Left hindlimb (tissue), 1 donor: ENCODE measurements at places on chromosomes 5 and 9.

- no peak for DNase-seq
These were observed 889.7 kb downstream of the CDH9 start for GRCh38 chr5:26148569-26149107.

DNA sequence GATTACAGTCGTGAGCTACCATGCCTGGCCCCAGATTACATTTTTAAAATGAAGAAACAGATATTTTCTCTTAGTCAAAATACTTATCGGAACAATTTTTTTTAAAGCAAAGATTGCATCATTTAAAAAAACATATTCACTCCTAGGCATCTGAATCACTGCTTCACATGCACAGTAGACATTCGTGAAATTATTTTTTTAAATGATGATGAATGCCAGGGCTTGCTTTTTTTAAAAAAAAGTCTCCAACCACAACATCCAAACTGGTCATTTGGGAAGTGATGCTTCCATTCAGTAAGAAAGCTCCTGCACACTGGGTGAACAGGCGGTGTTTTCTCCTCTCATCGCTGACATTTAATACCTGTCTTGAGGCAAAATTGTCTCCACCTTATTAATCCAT lies 223.0 kb upstream of the DMRT1 start:
- no peak for DNase-seq

- no peak for DNase-seq
These were observed 339.2 kb downstream of the PIK3R1 start for GRCh38 chr5:68554571-68555279.

DNA sequence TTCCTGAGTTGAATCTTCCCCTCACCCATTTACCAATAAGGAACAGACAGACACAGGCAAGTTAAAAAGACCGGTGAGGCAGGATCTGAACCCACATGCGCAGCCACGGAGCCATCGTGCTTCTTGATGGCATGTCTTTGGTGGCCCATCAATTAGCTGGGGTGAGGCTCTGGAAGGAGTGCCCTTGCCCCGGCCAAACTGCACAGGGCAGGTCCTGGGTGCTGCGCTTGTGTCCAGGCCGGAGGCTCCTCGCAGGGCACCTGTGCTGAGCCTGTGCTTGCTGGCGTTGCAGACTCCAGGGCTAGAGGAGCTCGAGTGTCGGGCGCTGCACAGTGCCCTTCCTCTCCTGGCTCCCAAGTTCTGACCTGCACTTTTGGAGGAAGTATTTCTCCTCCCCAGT lies 66.4 kb downstream of the PSMB7 start:
- peak; percentile 4 for DNase-seq

DNA sequence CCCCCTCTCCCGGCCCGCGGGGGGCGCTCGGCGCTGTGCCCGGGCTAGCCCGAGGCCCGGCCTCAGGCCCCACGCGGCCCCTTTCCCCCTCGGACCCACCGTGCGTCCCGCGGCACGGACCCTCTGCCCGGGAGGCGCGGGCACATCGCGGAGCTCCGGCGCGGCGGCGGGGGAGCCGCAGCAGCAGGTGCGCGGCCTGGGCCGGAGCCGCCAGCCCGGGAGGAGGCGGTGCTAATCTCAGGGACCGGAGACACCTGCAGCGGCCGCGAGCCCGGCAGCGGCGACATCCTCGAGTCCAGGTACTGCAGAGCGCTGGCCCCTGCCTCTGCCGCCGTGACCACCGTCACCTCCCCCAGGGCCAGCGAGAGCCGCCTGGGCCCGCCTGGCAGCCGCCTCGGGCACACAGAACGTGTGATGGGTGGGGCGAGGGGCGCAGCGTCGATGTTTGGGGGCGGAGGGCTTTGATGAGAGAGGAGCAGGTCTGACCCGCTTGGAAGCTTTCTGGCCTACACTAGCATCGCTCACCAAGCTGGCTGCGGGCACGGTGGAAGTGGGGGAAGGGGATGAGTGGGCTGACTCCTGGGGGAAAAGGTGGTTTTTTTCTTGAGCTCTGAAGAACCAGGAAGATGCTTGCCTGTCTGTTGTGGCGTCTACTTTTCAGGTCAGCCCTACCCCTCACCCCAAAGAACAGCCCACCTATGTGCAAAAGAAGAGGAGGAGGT lies 524 bp downstream of the CYFIP2 start:
- no peak for DNase-seq

- DNase-seq = no peak
These were observed 86.7 kb downstream of the SLC44A1 start for GRCh38 chr9:105331160-105331559.

DNA sequence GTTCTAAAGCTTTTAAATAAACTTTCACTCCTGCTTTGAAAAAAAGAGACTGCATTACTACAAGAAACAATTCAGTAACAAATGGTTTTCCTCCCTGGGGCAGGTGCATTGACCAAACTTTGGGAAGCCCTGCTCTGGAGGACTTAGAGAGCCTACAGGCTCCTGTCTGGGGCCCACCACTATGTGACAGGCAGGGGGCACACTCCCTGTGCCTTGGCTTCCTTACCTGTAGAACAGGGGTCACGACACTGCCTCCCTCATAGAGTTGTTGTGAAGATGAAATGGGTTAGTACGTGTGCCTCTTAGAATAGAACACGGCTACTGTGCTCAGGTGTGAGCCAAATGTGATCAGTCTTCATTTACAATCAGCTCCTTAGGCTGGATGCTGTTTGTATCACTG lies 130.1 kb downstream of the GPBP1 start:
- DNase-seq = no peak

- no peak for DNase-seq
These were observed 244.4 kb downstream of the MAST4 start for GRCh38 chr5:66840511-66841013.

- no peak for DNase-seq
These were observed 36.6 kb upstream of the MIER3 start for GRCh38 chr5:56988490-56988889.

GRCh38 chr9:137705443-137705863 lies 86.6 kb downstream of the EHMT1 start:
- DNase-seq = no peak

GRCh38 chr9:38057416-38058195 lies 11.4 kb downstream of the SHB start:
- no peak for DNase-seq

GRCh38 chr9:109199676-109200075 lies 32.6 kb upstream of the FRRS1L start:
- DNase-seq = no peak

GRCh38 chr9:136336156-136336870 lies 9.0 kb downstream of the GPSM1 start:
- DNase-seq = no peak

DNA sequence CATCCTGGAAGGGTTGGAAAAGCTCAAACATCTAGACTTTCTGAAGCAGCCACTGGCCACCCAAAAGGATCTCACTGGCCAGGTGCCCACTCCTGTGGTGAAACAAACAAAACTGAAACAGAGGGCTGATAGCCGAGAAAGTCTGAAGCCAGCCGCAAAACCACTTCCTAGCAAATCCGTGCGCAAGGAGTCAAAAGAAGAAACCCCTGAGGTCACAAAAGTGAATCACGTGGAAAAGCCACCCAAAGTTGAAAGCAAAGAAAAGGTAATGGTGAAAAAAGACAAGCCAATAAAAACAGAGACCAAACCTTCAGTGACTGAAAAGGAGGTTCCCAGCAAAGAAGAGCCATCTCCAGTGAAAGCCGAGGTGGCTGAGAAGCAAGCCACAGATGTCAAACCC lies 87.6 kb downstream of the MAP1B start:
- no peak for DNase-seq

- DNase-seq = no peak
These were observed 4.0 kb downstream of the SNX30 start for GRCh38 chr9:112754578-112754977.

GRCh38 chr5:107670932-107671741 lies at the start of gene EFNA5:
EFNA5 (minus strand) TSS chr5:107670937.
- DNase-seq = peak; percentile 76

- DNase-seq = no peak
These were observed 258.2 kb upstream of the MAP3K1 start for GRCh38 chr5:56557198-56557597.

DNA sequence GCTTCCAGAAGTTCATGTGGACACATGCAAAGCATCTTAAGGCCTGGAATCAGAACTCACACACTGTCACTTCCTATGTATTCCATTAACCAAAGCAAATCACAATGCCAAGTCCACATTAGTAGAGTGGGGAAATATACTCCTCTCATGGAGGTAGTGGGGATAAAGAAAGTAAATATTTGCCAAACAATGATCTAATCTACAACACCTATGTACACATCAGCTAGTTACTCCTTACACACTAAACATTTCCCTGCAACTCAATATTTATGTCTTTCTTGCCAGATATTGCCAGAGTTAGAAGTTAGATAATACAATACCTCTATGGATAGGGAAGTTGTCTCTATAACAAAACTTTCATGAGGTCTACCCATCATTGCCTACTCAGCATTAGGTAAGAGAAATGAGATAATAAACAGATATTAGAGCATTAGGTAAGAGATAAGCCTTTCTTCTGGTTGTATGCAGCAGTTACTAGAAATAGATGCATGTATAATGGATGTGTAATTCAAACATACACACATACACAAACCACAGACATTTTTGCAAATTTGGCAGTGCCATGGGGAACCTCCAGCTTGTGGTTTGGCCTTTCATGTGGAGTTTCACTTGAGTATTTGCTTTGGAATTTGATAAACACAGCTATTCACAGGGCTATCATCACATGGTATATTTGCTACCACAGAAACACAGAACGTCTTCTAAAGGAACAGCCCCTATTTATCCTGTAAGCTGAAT lies 196.5 kb downstream of the TLE1 start:
- peak; percentile 47 for DNase-seq

DNA sequence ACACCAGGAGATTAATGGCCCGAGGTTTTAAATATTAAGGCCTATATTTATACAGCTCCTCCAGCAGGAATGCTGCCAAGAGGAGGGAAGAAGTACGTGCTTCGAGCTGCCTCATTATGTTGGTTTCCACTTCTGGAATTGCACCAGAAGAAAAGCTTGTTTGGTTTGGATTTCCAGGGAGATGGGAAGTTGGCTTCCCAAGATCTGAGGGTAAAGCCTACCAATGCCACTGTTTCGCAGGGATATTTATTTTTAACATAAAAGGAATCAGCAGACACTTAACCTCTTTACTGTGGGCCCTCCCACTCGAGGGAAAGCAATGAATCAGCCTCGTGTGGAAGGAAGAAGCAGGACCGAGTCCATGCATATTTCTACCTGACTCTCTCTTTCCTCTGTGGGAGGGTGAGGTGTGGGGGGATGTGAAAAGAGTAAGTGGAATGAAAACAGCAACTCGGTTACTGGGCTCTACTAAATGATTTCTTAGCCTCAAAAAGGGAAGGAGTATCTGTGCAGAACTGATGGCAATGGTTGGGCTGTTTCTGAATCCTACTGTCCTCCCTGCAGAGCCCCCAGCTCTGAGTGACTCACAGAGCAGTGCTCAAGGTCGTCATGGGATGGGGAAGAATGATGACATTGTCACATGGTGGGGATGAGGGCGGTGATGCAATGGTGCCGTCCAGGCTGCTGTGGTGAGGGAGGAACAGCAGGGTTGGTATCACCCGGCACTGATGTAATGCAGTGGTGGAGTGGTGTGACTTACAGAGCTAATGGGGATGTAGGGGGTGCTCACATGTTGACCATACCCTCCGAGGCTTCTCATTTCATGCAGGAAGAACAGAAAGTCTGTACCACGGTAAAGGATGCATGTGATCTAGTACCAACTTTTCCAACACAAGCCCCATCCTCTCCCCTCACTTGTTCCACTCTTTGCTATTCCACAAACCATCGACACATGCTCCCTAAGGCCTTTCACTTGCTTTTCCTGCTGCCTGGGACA lies 215.0 kb upstream of the PANK3 start:
- peak; percentile 57 for DNase-seq

- DNase-seq = no peak
These were observed 212.1 kb upstream of the NUDT12 start for GRCh38 chr5:103774721-103775120.

DNA sequence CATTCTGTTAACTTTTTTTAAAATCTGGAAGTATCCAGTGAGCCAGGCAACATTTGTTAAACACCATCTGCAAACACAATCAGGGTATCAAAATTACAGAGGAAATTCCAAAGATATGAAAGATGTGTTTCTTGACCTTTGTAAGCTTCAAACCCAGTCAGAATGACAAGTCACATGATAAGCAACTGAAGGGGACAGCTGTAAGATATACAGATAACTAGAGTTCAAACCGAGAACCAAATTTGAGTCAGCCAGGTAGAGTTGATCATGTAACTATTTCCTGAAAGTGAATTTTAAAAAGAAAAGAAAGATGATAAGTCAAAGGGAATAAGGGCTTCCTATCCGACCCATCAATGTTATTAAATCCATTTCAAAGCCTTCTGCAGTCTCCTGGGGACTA lies 196.2 kb downstream of the DEPDC1B start:
- no peak for DNase-seq

DNA sequence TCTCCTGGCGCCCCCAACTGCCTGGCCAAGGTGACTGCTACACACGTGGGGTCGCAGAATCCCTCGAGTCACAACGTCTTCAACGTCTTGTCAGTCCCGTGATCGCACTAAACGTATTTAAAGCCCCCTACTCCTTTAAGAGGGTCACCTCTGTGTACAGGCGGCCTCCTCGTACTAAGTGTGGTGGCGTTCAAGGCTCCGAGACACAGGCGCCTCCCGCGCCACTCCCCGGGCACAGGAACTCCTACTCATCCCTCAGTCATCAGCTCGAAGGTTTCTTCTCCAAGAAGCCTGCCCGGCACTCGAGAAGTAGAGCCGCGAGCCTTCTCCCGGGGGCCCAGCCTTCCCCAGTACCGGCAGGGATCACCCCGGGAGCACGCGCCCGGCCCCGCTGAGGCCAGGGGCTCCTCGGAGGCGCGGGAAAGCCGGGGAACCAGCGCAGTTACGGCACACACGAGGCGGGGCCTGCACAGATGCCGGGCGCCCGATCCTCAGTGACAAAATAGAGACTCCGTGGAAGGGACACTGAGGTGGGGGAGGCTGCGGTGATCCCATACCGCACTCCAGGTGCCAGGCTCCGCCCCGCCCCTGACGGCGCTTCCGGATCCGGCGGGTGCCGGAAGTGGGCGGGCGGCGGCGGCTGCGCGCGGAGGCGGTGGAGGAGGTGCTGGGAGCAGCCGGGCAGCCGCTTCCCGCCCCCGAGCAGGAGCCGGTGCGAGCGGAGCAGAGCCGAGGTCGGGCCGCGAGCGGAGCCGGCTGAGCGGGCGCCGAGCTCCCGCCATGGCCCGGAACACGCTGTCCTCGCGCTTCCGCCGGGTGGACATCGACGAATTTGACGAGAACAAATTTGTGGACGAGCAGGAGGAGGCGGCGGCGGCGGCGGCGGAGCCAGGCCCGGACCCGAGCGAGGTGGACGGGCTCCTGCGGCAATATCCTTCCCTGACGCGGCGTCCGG lies 6.9 kb downstream of the ARPC5L start:
- DNase-seq = peak; percentile 90

GRCh38 chr9:37149666-37150308 lies 29.4 kb downstream of the ZCCHC7 start:
- DNase-seq = no peak

DNA sequence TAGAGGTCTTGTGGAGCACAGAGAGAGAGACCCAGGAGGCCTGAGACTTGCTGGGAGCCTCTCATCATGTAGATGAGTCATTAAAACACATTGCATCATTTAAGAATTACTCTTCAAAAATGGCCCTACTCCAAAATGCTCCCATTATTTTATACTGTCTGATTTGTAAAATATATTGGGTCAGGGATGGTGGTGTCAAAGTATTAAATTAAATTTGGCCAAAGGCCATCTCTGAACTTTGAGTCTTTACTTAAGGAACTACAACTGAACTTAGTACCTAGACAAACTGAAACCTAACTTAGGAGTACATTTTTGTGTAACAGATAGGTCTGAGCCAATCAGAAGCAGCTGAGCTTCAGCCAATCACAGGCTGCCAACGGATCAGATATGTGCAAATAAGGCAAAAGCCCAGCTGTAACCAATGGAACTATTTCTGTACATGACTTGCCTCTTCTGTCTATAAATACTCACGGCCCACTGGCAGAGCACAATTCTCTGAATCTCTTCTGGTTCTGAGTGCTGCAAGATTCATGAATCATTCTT lies 657.2 kb downstream of the TLE1 start:
- no peak for DNase-seq
